T-helper 1 cell (primary cell): ENCODE measurements at places on chromosomes 13 and 19.
A peak's percentile ranks its signal among the peaks of the same experiment; 100 is the strongest.

GRCh38 chr19:38044267-38045111, 137.5 kb downstream of the SIPA1L3 start:
- no peak for DNase-seq

DNA sequence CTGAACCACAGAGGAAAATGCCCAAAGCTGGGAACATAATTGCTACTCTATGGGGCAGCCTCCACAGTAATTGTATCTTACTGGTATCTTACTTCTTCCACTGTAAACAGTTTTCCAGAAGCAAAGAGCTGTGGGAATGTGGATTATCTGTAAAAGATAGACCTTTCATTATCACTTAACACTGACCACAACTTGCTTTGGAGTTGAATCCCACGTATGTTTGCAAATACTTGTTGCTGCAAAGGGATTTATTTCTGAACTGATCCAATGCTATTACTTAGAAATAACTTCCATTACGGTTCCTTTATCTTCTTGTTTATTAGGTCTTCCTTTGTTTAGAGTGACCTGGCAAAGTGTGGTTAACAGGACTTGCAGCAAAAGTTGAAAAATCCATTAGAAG, 218.1 kb downstream of the KCTD12 start:
- no peak for DNase-seq

GRCh38 chr13:58893396-58893795, 1261.9 kb downstream of the PCDH17 start:
- no peak for DNase-seq

DNA sequence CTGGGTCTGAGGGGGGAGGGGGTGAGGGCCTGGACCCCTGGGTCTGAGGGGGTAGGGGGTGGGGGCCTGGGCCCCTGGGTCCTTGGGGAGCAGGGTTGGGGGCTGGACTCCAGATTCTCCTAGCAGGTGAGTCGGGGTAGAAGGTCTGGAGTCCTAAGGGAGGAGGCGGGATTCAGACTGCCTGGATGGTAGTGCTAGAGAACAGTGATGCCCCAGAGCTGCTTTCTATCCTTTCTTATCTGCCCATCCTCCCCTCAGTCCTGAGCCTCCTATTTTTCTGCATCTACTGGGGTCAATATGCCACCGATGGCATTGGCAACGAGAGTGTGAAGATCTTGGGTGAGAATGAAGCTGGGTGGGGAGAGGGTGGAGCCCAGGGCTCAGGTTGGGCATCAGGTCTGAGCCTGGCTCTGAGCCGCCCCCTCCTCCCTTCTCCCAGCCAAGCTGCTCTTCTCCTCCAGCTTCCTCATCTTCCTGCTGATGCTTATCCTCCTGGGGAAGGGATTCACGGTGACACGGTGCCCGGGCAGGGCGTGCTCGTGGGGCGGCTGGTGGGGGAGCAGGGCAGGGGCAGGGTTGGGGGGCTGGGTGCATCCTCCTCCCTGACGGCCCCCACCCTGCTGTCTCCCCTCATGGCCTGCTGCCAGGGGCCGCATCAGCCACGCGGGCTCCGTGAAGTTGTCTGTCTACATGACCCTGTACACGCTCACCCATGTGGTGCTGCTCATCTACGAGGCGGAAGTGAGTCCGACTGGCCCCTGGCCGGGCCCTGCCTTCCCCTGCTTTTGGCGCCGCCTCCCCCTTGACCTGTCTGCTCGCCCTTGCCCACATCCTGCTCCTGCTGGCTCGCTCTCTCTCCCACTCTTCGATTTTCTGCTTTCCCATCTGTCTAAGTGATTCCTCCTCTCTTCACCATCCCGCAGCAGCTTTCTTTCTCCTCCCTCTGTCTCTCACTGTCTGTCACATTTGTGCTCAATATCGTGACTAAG, 3.4 kb downstream of the TMEM145 start:
- DNase-seq: no peak

- DNase-seq: no peak
These were observed 12.9 kb downstream of the ADGRE5 start for GRCh38 chr19:14394167-14394566.

GRCh38 chr13:98324105-98324504, 147.0 kb upstream of the RNF113B start:
- DNase-seq: no peak

- DNase-seq: no peak
These were observed 1769.0 kb upstream of the PCDH20 start for GRCh38 chr13:63184693-63185092.

GRCh38 chr19:19909654-19910053, 8.9 kb downstream of the ZNF93 start:
- no peak for DNase-seq

DNA sequence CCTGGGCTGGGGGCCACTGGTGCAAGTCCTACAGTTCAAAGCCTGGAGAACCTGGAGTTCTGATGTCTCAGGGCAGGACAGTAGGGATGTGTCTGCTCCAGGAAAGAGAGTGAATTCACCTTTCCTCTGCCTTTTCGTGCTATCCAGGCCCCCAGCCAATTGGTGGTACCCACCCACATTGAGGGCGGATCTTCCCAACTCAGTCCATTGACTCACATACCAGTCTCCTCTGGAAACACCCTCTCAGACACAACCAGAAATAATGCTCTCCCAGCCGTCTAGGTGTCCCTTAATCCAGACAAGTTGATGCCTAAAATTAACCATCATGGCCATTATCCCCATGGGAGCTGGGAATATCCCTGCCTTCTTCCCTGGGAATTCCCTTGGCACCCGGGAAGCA, 38.8 kb upstream of the CHST8 start:
- no peak for DNase-seq

GRCh38 chr13:50126993-50127725, 111.9 kb downstream of the KCNRG start:
- no peak for DNase-seq

- DNase-seq: no peak
These were observed 31.4 kb upstream of the GGACT start for GRCh38 chr13:100619940-100620339.

DNA sequence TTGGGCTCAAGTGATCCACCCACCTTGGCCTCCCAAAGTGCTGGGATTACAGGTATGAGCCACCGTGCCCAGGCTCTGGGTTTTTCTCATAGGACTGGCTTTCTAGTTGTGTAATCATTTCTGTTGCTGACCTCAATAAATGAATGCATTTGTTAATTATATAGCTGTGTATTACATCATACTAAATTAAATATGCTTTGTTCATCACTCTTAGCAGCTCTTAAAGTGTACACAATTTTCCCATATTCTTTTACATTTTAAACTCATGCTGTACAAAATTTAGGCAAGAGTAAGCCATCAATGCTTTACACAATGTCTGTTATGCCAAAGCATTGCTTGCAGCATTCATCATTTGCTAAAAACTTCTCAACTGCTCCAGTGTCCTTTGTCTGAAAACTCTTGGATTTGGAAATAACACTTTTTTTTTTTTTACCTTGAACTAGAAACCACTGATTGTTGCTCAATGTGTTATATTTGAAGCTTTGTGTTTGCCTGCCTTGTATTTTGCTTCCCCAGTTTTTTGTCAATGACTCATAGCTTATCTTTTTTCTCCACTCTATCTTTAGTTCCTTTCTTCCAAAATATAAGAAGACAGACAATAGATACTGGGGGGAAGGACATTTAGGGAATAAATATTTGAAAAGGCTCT, 31.4 kb downstream of the CCDC122 start:
- no peak for DNase-seq

DNA sequence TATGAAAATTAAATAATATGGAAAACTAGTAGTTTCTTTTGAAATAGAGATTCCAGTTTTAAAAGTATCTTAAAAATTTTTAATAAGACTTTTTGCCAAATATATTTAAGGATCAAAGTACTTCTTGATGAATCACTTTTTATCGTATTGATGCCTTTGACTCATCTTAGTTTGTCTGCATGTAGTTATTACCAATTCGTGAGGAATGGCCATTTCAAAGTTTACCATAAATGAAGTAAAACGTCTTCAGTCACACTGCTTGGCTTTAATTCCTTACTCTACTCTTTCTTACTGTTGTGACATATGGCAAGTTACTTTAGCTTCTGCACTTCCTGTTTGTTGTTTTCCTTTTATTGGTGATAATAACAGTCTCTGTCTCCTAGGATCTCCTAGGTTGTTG, 38.3 kb downstream of the NDFIP2 start:
- DNase-seq: no peak

DNA sequence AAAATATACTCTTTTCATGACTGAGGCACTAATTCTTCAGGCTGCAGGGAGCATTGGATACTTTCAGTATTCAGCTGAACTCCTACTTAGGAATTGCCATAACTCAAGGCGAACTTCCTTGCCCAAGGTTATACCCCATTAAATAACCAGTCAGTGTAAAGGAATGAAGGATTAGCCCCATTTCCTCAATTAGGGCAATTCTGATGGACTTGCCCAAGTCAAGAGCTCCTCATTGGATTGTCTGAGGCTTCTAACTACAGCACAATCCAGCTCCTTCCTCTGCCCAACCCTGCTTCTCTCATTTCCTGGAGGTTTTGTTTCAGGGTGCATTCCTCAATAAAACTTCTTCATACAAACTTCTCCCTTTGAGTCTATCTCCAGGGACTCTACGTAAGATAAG, 329.2 kb downstream of the LIG4 start:
- DNase-seq: no peak

DNA sequence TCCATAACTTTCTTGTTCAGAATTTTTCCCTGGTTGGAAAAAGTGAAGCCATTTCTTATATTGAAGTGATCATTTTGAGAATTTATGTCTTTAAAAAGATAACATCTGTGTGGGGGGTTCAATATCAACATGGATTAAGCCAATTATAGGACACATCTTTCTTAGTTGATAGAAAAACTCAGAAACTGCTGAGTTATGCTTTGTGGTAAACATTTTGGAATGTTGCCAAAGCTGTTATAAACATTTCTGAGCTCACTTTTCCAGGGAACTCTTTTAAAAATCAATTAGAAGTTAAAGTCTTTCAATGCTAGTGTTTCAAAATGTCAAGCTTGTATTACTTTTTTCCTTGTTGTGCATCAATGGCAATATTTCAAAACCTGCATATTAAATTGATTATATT, 248.8 kb downstream of the DACH1 start:
- DNase-seq: no peak

- no peak for DNase-seq
These were observed 2.7 kb upstream of the ZIC2 start for GRCh38 chr13:99978799-99979452.

DNA sequence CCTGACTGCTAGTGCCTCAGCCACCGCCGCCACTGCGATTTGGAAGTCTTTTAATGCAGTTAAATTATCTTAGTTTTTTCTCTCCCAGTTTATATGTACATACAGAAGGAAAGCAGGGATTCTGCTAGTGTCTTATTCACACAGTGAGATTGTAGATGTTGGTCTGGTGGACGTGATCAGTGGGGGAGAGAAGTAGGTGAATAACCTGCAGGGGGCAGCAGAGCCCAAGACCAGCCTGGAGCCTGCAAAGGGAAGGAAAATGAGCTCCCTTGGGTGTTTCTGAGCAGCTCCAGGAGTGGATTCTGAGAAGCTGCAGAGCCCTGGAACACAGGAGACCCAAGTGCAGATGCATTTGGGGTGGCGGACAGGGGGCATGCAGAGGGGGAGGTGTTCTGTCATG, 26.3 kb downstream of the ZNF844 start:
- peak; percentile 19 for DNase-seq

- no peak for DNase-seq
These were observed 1.7 kb downstream of the DMAC2 start for GRCh38 chr19:41437944-41438574.

DNA sequence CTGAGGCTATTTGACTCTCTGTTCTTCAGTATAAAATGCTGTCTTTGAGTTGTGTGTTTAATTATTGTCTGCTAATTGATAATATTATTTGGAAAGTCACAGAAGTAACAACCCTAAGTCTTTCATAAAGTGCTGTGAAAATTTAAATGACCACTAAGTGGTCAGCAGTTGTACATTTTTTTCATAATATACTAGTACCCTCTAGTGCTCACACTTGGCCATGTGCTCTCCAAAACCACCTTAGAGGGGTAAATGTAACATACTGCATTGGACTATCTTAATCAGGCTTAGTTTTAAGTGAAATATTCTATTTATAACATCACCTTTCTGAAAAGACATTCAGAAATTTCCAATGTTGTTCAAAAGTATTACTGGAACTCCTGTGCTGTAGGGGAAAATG, 745.3 kb downstream of the GPC5 start:
- DNase-seq: no peak

DNA sequence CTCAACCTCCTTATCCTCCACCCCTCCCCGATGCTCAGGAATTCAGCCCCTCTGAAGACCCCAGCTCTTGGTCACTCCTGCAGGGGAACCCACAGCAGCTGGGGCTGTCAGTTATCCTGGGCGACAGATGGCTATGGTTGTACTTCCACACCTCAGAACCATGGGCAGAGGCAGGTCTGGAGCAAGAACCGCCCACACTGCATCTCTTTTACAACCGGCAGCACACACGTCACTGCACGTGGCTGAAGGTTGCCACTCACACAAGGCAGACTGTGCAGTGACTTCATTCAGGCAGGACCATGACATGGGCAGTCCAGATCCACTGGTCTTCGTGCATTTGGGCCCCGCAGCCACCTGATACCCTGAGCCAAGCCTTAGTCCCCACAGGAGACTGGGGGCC, 21.5 kb upstream of the SDHAF1 start:
- no peak for DNase-seq

GRCh38 chr19:17681505-17682125, 6.5 kb downstream of the UNC13A start:
- peak; percentile 22 for DNase-seq

- DNase-seq: no peak
These were observed 7.2 kb upstream of the TUBB4A start for GRCh38 chr19:6509118-6509971.

DNA sequence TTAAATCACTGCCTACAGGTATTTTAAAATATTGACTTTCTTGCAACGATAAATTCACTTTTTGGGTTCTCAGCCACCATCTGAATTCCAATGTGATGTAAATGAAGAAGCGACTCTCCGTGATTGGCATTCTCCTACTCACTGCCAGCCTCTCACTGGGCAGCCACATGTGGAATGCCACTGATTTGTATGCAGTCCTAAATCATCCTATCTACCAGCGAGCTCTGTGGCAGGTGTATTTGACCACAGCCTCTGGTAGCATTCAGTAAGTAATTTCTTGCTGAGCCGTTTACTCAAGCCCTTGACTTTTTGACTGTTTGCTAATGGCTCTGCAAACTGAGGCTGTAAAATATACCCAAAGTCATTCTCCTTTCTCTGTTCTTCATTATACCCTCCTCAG, 559.0 kb upstream of the SLC10A2 start:
- DNase-seq: no peak

DNA sequence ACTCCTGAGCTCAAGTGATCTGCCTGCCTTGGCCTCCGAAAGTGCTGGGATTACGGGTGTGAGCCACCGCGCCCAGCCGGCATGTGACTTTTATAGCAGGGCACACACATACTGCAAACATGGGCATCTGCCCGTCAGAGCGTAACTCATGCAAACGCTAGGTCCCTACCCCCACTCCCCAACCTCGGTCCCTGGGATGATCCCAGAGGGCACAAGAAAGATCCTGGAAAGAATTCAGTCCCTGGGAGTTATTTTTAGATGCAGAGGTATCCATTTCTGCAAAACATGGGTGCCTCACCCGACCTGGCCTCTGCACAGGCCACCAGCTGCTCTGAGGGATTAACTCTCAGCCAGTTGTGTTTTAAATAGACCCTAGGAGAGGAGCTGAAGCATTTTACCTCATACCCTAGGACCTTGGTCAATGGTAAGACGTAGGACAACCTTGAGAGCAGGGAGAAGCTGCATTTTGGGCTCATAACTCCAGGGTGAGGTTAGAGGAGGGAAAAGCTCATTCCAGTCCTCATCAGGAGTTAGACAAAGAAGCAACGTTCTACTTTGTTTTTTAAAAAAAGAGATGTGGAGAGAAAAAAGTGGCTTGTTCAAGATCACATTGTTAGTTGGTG, 10.8 kb downstream of the TMEM38A start:
- DNase-seq: no peak
